Activated gamma-delta T cell (primary cell): ENCODE measurements at places on chromosomes 11 and 22.
A peak's percentile ranks its signal among the peaks of the same experiment; 100 is the strongest.

GRCh38 chr22:33896154-33896553 is 24.1 kb downstream of the LARGE1 start:
- DNase-seq, result no peak

GRCh38 chr11:76493626-76494539 is 49.1 kb downstream of the EMSY start:
- no peak for DNase-seq

DNA sequence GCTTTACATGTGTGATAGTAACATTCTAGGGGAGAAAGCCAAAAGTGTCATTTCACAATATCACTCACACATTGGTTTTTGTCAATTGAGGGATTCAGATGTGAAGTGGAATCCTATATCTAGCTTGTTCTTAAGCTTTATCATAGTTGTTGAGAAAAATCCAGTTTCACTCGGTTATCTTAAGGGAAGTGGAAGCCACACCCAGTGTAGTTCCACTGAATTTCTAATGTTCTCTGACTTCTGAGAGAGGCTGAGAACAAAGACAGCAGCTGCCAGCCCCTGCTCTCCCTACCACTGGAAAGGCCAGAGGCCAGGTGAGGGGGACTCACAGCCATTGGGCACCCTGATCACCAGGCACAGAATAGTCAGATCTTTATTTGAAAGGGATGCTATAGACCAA is 53.7 kb downstream of the THAP12 start:
- DNase-seq, result no peak

DNA sequence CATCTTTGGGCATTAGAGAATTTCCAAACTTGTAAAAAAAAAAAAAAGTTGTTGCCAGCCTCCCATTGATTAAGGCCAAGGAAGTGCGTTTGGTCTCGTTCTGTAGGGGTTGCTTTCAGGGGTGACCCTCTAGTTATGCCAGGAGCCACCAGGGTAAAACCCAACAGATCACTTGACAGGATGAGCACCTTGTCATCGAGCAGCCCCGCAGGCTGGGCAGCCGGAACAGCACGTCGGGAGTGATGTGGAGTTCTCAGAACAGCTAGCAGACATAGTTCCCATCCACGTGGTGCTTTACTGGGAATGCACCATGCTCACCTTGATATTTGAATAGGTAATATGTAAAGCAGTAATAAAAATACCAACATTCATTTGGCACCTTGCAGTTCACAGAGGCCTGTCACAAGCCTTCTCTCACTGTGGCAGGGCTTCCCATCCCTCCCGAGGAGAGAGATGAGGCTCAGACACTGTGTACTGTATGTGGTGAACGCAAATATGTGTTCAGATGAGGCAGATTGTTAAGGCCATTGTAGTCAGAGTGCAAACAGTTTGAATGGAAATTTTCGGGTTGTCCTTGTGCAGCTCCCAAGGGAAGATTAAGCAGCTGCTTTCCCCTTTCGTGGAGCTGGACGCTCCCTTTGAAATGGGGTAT is 70.9 kb upstream of the SORL1-AS1 start:
- no peak for DNase-seq

- no peak for DNase-seq
These were observed 30.4 kb downstream of the PAAF1 start for GRCh38 chr11:73907191-73907590.

- no peak for DNase-seq
These were observed 8.7 kb upstream of the MPPED2 start for GRCh38 chr11:30594646-30595411.

DNA sequence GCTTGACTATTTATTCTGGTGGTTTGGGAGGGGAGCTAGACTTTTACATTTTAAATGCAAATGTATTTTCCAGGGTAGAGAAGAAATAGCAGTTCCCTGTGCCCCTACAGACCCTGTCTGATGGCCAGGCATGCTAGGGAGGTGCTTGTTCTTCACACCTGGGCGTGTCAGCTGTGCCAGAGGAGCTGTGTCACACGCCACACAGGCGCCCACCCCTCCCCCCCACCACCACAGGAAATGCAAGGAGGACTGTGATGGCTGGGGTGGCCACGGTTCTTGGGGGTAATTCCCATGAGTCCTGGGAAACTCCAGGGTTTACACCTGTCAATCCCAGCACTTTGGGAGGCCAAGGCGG is 82.2 kb downstream of the FLI1 start:
- DNase-seq, result peak; percentile 25

DNA sequence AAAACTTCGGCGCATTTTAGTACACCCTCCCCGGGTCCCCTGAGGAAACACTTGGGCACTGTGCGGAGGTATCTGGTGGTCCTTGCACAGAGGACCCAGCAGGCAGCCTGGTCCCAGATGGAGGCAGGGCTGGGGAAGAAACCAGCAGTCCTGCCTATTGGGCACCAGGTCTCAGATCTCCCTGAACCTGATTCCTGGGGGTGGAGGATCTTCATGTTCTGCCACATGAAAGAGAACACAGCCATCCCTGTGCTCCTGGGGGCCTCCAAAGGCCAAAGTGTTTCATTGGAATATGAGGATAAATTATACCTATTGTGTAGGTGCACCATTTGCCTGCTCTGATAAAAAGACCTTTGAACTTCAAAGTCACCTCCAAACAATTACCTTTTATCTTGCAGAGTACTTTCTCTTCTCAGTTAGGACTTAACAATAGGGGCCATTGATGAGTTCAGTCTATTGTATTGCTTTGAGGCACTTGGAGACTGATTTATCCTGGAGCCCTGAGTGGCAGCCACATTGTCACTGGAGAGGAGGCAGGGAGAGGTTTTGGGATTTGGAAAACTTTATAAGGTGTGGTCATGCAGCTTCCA is 1.8 kb downstream of the RCN1 start:
- DNase-seq, result no peak

GRCh38 chr22:24305260-24305692 is 34.6 kb downstream of the SPECC1L start:
- DNase-seq, result no peak

DNA sequence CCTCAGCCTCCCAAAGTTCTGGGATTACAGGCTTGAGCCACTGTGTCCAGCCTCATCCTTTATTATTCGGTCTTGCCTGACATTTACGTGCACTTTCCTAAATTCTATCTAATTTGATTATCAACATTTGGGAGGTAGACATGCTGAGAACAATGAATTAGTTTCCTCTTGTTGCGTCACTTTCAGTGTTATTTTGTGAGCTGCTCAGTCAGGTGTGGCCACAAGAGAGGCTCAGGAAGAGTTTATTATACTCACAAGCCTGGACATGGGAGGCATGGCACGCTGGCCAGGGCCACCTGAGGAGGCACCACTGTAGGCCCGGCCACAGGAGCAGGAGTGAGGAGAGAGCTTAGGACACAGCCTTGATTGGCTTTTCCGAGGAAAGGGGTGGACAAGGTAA is 59.7 kb upstream of the RBFOX2 start:
- DNase-seq, result no peak

DNA sequence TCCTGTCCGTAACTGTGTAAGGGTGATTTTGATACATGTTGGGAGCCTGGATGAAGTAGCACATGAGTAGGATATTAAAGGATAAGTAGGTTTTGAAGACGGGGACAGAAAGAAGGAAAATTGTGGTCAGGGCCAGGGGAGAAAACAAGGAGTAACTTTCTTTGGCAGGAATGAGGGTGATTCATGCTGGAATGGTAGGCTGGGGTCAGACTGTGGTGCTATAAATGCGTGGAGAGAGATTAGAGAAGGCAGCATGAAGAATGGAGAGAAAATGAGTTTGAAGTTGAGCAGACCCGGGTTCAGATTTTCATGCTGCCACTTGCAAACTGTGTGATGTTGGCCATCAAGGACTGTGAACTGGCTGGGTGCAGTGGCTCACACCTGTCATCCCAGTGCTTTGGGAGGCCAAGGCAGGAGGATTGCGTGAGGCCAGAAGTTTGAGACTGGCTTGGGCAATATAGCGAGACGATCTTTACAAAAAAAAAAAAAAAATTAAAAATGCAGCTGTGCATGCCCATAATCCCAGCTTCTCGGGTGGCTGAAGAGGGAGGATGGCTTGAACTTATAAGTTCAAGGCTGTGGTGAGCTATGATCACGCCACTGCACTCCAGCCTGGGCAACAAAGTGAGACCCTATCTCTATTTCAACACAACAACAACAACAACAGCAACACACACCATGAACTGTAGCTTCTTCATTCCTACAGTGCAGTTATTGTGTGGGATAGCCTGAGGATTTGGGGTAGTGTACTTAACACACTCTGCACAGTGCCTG is 22.3 kb downstream of the ZBTB16 start:
- DNase-seq, result no peak

DNA sequence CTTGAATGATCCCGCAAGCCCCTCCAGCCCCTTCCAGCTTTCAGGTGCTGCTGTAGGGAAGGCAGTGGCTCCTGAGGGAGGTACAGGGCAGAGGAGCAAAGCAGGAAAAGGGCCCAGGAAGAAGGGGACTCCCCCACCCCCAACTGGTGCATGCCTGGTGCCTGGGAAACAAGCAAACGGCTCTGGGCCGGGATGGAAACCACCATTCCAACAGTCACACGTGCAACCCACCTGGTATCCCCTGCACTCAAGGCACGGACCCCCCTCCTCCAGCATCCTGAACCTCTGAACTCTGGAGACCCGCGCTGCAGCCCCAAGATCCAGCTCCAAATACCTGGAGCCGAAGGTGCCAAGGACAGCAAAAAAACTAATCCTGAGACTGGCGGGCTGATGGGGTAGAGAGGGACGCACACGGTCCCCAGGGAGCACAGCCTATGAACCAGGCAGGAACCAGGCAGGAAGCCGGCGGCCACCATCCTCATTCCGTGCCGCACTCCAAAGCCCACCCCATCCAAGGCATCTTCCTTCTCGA is 537 bp downstream of the SCN4B start:
- no peak for DNase-seq

DNA sequence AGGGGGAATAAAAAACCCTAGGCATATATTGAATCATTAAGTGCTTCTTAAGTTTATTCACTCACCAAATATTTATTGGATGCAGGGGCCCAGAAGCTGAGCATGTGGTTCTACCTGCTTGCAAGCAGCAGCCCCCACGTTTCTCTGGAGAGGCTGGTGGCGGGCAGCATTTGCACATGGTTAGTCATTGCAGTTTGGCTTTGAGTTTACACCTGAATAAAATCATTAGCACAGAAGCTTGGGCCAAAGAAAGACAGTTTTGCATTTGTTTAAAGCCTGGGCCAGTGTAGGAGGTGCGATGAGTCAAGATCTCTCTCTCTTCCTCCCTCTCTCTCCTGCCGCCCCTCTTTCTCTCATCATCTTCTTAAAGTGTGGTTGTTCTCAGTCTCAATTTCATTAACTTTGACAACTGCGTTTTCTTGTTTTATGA is 72.6 kb downstream of the C22orf31 start:
- DNase-seq, result no peak

GRCh38 chr11:1232883-1233321 is 10.0 kb downstream of the MUC5B start:
- no peak for DNase-seq

GRCh38 chr11:12696911-12697581 is 22.8 kb downstream of the TEAD1 start:
- no peak for DNase-seq

GRCh38 chr22:46367707-46368191 is 32.2 kb downstream of the TRMU start:
- DNase-seq, result peak; percentile 56

- DNase-seq, result no peak
These were observed 23.2 kb upstream of the MOB2 start for GRCh38 chr11:1509626-1510255.

DNA sequence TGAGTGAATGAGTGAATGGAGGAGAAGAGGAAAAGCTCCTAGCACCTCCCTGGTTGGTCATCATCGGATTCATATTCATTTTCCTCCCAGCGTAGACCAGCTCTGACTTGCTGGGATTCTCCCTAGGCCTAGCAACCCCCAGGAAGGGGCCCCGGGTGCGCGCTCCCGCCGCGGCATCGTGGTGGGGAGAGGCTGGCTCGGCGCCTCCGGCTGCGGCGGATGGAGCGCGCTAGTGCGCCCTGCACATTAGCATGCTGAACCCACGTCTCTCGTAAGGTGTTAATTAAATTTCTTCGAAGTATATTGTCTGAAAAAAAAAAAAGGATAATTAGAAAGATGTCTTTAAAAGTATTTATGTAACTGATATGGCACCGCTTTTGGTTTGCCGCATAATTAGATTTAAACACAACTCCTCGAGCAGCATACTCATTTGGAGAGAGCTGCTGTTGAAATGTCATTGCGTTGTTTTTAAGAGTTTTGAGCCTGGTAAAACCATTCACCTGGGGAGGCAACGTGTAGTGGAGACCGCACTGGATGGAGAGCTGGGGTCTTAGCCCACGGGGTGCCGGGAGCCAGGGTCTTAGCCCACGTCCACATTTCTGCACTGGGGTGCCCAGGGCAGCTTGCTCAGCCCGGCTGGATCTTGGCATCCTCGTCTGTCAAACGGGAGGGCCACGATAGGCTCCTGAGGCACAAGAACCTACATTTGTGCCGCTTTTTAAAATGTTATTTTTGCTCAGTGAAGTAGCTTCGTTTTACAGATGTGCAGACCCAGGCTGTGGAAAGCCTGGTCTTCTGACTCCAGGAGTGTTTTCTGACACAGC is 21.8 kb downstream of the MPPED1 start:
- DNase-seq, result no peak

DNA sequence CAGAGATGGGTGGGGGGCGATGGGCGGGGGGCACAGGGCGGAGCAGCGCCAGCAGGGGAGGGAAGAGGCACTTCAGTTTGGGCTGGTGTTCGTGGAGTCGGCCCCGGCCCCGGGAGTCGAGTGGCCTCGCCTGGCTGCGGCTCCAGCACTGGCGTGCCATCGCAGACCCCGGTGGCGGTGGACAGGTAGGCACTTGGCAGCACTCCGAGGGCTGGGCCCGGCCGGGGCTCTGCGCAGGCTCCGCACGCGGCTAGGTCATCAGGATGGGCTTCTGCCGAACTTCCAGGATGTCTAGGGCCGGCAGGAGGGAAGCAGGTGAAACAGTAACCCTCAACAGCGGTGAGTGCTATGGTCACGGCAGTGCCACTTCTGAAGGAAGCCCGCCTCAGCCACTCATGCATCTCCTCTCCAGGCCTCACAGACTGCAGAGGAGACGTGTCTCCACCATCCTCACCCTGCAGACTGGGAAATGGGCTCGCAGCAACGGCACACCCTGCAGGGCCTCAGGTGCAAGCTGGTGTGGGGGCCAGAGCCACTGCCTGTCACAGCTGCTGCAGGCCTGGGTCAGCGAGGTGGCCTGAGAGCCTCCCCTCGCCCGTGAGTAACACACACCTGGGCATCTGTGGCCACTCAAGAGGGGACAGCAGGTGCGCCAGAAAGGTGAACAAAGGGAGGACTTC is 33.3 kb downstream of the NUP50 start:
- DNase-seq, result no peak

DNA sequence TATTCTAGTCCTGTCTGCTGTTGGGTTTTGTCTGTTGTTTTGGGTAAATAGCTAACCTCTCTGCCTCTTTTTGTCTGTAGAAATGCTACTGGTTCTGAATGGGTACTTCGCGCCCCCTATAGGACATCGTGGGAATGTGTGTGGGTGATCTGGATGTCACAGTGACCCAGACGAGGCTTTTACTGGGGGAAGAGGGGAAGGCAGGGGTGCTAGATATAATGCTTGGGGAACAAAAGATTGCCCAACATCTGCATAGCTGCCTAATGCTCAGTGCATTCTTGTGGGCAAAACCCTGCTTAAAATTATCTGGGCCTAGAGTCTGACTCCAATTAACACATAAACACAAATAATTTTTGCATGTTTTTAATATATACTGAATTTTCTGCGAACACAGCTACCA is 57.7 kb downstream of the BMAL1 start:
- DNase-seq, result no peak
